ENCODE measurements at places on chromosomes 7 and 10. TPM values are rescaled to one million over a fixed set of nuclear protein-coding genes. Genes with fewer than 3 reads are reported as not detected.

GRCh38 chr7:74051629-74052410 lies 23.8 kb downstream of the ELN start:
- H3K4me3 ChIP-seq: no peak overlapping the region
- H3K36me3 ChIP-seq: no peaks in the 10 kb centered on the region
- no peak overlapping the region for H3K27ac ChIP-seq
- no peaks in the 10 kb centered on the region for H3K27me3 ChIP-seq
- H3K4me1 ChIP-seq: no peaks in the 10 kb centered on the region
- DNase-seq: no peak

GRCh38 chr7:116176226-116176625 lies 34.1 kb upstream of the TES start:
- no peak overlapping the region for H3K27ac ChIP-seq
- DNase-seq: no peak
- H3K27me3 ChIP-seq: peaks cover 9% of the 10 kb centered on the region
- H3K36me3 ChIP-seq: no peaks in the 10 kb centered on the region

GRCh38 chr7:100003711-100004661 lies 11.4 kb upstream of the ZKSCAN1 start:
- no peak overlapping the region for H3K4me3 ChIP-seq
- H3K4me1 ChIP-seq: no peaks in the 10 kb centered on the region
- no peaks in the 10 kb centered on the region for H3K36me3 ChIP-seq

CALCR gene
- polyA plus RNA-seq: not detected

C10orf62 gene
- not detected for polyA plus RNA-seq

GRCh38 chr7:50727072-50727471 lies 55.6 kb downstream of the GRB10 start:
- H3K27ac ChIP-seq: no peak overlapping the region
- peaks cover 11% of the 10 kb centered on the region for H3K27me3 ChIP-seq
- DNase-seq: no peak
- no peaks in the 10 kb centered on the region for H3K4me1 ChIP-seq
- H3K36me3 ChIP-seq: no peaks in the 10 kb centered on the region
- H3K4me3 ChIP-seq: no peak overlapping the region

- no peak for DNase-seq
- no peaks in the 10 kb centered on the region for H3K27me3 ChIP-seq
- H3K4me3 ChIP-seq: no peak overlapping the region
Observed at GRCh38 chr10:35774109-35774508, 132.0 kb upstream of the FZD8 start.

GRCh38 chr10:78520737-78521430 lies 487.2 kb downstream of the RPS24 start:
- peak; percentile 72 for DNase-seq
- no peaks in the 10 kb centered on the region for H3K27me3 ChIP-seq
- H3K4me3 ChIP-seq: no peak overlapping the region
- no peaks in the 10 kb centered on the region for H3K36me3 ChIP-seq
- H3K27ac ChIP-seq: no peak overlapping the region
- no peaks in the 10 kb centered on the region for H3K4me1 ChIP-seq

LBX1 gene
- not detected for polyA plus RNA-seq

DNA sequence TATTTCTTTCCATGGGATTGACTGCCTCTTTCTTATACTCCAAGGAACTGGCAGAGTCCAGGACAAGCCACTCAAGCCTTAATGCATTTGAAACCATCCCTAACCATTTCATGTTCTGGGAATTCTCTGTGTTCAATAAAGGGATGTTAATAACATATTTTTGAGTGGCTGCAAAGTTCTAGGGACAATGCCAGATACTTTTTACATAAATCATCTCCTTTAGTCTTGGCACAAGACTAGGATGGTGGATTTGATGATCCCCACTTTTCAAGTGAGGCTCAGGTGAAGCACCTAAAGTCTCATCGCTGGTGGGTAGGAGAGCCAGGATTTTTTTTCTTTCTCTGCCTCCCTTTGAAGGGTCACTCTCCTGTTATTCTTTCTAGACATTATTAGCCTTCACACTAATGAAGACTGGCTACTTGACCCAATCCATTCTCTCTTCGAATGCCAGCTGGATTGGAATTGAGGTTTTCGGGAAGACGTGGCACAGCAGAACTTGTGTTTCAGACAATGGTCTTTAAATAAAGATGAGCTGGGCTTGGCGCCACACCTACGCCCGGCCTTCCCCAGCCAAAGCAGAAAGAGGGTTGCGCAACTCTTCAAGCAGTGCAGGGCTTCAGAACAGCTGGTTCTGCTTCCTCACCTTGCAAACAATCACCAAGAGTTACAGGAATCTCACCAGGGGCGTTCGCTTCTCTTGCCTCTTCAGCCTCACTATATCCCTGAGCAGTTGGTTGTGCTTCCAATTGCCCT lies 73.8 kb upstream of the BMPER start:
- H3K27ac ChIP-seq: no peak overlapping the region
- H3K4me1 ChIP-seq: no peaks in the 10 kb centered on the region
- H3K36me3 ChIP-seq: no peaks in the 10 kb centered on the region
- H3K27me3 ChIP-seq: no peaks in the 10 kb centered on the region

GRCh38 chr10:51888263-51888662 lies 188.9 kb upstream of the CSTF2T start:
- no peak overlapping the region for H3K4me3 ChIP-seq
- no peaks in the 10 kb centered on the region for H3K27me3 ChIP-seq
- H3K27ac ChIP-seq: no peak overlapping the region
- no peaks in the 10 kb centered on the region for H3K4me1 ChIP-seq
- H3K36me3 ChIP-seq: no peaks in the 10 kb centered on the region

DNA sequence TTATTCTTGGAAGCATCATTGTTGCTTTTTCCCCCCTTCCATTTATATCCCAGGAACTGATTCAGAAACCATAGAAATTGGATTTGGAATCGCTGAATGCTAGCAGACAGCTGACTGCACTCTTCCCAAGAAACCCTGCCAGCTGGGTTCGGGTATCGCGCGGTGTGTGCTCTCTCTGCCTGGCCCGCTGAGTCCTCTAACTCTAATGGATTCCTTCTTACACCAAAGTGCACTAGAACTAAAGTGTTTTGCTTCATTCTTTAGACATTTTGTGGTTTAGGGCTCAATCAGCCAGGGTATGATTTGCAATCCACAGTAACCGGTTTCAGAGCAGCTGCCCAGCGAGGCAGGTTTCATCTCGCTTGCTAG lies 92.2 kb downstream of the EGFR start:
- no peak for DNase-seq
- no peaks in the 10 kb centered on the region for H3K36me3 ChIP-seq
- H3K4me1 ChIP-seq: no peaks in the 10 kb centered on the region
- H3K27ac ChIP-seq: no peak overlapping the region
- no peak overlapping the region for H3K4me3 ChIP-seq
- peaks cover 3% of the 10 kb centered on the region for H3K27me3 ChIP-seq

DNA sequence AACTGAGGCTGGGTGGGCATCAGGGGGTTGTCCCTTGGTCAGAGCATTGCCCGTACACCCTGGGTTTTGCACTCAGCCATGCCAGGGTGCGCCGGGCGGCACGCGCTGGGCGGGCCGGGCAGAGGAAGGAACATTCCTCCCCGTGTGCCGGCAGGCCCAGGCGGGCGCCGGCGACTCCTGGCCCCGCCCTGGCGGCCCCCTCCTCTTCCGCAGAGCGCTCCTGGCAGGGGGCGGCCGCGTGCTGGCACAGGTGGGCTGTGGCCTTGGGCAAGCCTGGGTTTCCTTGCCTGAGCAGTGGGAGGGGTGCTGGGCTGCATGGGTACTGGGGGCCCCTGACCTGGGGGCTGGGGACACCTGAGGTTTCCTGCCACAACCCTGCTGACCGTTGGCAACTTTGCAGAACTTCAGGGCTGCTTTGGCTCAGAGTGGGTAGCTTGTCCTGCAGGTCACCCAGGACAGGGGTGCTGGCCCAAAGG lies 3.9 kb downstream of the LFNG start:
- H3K36me3 ChIP-seq: peaks cover 44% of the 10 kb centered on the region
- no peaks in the 10 kb centered on the region for H3K27me3 ChIP-seq
- H3K27ac ChIP-seq: peak overlapping the region; percentile 83
- peak overlapping the region; percentile 90 for H3K4me3 ChIP-seq

- DNase-seq: no peak
- H3K27ac ChIP-seq: peak overlapping the region; percentile 94
- no peaks in the 10 kb centered on the region for H3K27me3 ChIP-seq
- H3K36me3 ChIP-seq: peaks cover 56% of the 10 kb centered on the region
Observed at GRCh38 chr10:6044751-6045313, 17.3 kb downstream of the IL2RA start.

GRCh38 chr7:136925044-136925443 lies 56.6 kb downstream of the CHRM2 start:
- H3K27ac ChIP-seq: no peak overlapping the region
- H3K36me3 ChIP-seq: no peaks in the 10 kb centered on the region
- no peaks in the 10 kb centered on the region for H3K4me1 ChIP-seq

C10orf67 gene
- not detected for polyA plus RNA-seq

DNA sequence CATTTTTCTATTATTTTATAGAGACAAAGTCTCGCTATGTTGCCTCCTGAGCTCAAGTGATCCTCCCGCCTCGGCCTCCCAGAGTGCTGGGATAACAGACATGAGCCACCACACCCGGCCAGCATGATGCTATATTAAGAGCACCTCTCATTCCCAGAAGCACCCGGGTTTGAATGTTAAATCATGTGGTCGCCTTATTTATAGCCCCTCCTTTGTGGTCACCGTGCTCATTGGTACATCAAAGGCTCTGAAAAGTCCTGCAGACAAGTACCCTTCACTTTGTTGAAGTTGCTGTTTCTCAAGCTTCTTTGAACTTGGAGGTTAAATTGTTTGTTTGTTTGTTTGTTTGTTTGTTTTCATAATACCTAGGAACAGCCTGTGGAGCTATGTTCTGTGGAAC lies 40.0 kb downstream of the CLIP2 start:
- no peaks in the 10 kb centered on the region for H3K36me3 ChIP-seq
- H3K4me3 ChIP-seq: no peak overlapping the region
- no peaks in the 10 kb centered on the region for H3K4me1 ChIP-seq
- H3K27me3 ChIP-seq: no peaks in the 10 kb centered on the region
- DNase-seq: no peak

DNA sequence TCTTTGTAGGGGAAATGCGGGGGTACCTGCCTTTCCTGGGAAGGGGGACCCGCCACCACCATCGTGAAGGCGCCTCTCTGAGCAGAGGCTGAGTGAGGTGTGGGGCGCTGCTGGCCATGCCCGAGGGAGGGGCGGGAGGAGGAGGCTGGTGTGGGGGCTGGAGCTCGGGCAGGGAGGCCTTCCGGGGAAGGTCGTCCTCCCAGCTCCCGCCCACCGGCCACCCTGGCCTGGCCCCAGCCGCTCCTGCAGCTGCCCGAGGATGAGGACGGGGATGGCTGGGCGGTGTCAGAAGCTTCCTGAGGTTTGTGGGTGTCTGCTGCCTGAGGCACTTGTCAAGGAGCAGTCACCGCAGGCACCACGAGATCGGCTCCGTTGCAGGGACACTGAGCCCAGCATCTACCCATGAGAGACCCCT lies 11.4 kb downstream of the PWWP2B start:
- no peaks in the 10 kb centered on the region for H3K36me3 ChIP-seq
- H3K27ac ChIP-seq: no peak overlapping the region
- no peaks in the 10 kb centered on the region for H3K4me1 ChIP-seq
- H3K4me3 ChIP-seq: no peak overlapping the region

DNA sequence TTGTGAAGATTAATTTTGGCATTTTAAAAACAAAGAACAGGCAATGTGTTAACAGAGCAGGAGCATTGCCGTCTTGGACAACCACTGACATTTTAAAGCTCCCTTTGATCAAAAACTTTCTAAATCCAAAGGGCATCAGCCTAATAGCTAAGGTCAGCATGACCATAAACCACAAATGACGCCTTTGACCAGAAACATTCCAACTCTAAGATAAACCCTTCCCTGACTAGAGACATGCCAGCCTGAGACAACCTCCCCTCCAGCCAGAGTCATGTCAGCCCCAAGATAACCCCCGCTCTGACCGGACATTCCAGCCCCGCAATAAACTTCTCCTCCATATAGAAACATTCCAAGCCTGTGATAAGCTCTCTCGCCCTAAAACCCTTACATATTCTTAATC lies 949.4 kb upstream of the POT1 start:
- no peak overlapping the region for H3K27ac ChIP-seq
- no peak for DNase-seq
- no peak overlapping the region for H3K4me3 ChIP-seq
- no peaks in the 10 kb centered on the region for H3K36me3 ChIP-seq
- no peaks in the 10 kb centered on the region for H3K27me3 ChIP-seq
- H3K4me1 ChIP-seq: no peaks in the 10 kb centered on the region

- H3K4me3 ChIP-seq: peak overlapping the region; percentile 61
- peaks cover 3% of the 10 kb centered on the region for H3K36me3 ChIP-seq
- H3K27me3 ChIP-seq: peaks cover 7% of the 10 kb centered on the region
- peaks cover 44% of the 10 kb centered on the region for H3K4me1 ChIP-seq
- H3K27ac ChIP-seq: peak overlapping the region; percentile 79
Observed at GRCh38 chr10:102421757-102422512, 1.3 kb downstream of the FBXL15 start.
